ENCODE measurements at places on chromosomes 3 and 15.

- DNase-seq = no peak
Observed at GRCh38 chr3:115709931-115710330, 86.6 kb downstream of the GAP43 start.

DNA sequence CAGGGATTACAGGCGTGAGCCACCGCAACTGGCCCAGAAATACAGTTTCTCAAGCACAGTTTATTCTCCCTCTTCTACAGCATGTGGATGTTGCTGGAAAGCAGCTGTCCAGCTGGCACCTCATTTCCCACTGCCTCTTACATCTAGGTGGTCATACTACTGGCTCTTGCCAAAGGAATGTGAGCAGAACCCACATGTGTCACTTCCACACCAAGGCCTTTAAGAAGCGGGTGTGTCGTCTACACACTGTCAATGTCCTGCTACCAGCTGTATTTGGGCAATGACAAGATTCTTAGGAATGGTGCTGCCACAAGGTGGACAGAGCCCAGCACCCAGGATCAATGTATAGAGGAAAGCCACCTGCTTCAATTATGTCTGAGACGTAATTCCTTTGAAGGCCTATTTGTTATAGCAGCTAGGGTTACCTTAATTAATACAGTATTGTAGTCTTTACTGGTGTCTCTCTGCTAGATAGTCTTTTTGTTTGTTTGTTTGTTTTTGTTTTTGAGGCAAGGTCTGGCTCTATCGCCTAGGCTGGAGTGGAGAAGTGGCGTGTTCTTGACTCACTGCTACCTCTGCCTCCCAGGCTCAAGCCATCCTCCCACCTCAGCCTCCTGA, 15.1 kb upstream of the RAB7A start:
- DNase-seq = peak; percentile 48

- no peak for DNase-seq
Observed at GRCh38 chr15:70579766-70580165, 183.6 kb downstream of the UACA start.

GRCh38 chr3:72892870-72893269, 5.0 kb downstream of the GXYLT2 start:
- DNase-seq = no peak

DNA sequence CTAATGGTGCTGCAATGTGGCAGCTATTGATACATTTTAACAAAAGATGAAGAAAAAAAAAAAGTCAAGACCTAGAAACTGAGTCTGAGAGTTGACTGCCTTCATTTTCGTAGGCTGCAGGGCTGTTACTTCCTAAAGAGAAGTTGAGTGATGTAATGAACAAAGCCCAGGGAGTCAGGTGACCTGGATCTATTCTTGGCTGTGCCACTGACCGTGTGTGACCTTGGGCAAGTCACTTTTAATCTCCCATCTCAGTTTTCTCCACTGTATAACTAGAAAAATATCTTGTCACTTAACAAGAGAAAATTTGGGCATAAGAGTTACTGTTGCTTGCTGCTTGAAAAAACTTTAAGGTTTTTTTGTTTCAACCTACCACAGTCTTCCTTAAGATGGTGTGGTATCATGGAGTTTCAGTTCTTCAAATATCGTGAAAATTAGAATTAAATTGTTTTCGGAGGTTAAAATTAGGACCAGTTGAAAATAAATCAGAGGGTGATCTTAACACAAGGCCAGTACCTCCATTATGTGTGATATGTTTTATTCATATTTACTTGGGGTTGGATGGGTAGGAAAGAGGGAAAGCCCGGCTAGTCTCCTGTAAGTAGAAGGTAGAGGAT, 5.8 kb downstream of the FMN1 start:
- no peak for DNase-seq

- no peak for DNase-seq
Observed at GRCh38 chr3:114034211-114034610, 22.1 kb downstream of the CCDC191 start.

- DNase-seq = no peak
Observed at GRCh38 chr3:100972301-100972844, 20.8 kb downstream of the ABI3BP start.

- DNase-seq = no peak
Observed at GRCh38 chr3:43902415-43902814, 211.7 kb downstream of the ABHD5 start.

DNA sequence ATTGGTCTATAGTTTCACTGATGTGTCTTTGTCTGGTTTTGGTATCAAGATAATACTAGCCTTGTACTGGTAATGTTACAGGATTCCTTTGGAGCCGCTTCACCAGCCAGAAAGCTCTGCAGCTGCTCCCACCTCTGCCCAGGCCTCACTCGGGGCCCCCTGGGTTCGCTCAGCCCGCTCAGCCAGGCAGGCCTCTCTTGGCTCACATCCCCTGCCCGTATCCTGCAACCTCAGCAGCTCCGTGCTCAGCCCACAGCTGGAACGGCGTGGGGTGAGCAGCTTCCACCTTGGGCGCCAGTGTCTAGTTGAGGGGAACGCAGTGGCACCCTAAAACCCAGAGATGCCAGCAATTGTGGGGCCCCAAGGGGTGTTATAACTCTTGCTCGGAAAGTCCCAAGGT, 429.7 kb upstream of the ROBO2 start:
- DNase-seq = no peak

- DNase-seq = no peak
Observed at GRCh38 chr15:38539008-38539343, 25.6 kb downstream of the RASGRP1 start.

- DNase-seq = no peak
Observed at GRCh38 chr15:52252781-52253180, 42.8 kb downstream of the MYO5C start.

GRCh38 chr3:18988614-18989229, 159.6 kb upstream of the KCNH8 start:
- no peak for DNase-seq

DNA sequence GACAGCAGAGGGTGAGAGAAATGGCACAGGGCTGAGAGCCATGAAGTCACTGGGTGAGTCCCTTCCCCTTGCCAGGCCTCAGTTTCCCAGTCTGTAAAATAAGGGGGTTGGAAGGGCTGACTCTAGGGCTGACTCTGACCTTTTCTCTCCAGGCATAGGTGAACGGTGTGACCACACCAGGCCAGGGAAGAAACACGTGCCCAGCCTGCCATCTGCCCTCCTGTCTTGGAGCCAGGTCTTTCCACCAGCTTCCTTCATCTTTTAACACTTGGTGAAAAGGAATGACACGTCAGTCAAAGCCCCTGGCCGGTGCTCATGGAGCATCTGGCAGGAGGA, 74.4 kb downstream of the CPN2 start:
- DNase-seq = no peak

DNA sequence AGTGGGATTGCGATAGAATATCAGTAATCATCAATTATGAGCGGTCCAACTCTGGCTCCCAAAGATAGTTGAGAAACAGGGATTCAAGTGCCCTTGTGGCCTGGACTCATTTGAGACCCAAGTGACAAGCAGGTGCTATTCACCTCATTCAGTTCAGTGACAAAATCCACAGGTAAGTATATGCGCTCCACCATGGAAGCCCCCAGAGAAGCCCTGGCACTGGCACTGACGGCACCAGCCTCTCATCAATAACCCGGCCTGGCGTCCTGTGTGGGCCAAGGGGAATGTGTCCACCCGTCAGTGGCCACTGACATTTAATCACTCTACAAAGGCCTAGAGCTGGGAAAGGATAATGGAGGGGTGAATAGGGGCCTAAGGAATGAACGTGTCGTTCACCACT, 117.2 kb downstream of the ADCY5 start:
- DNase-seq = no peak

DNA sequence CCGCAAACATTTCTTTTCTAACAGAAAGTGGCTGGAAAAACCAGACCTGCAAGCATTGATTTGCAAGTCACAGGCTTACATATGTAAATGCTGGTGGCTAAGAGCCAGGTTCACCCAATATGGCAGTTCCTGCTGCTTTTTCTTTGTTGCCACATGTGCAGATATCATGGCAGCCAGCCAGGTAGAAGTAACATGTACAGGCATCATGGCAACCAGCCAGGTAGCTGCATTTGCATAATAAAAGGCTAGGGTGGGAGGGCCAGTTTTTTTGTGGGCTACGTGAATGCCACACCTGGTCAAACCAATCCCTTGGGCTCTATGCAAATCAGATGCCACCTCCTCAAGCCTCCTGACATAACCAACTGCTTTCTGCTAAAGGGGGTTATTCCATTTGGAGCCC, 2.8 kb upstream of the SMCO1 start:
- DNase-seq = peak; percentile 61

DNA sequence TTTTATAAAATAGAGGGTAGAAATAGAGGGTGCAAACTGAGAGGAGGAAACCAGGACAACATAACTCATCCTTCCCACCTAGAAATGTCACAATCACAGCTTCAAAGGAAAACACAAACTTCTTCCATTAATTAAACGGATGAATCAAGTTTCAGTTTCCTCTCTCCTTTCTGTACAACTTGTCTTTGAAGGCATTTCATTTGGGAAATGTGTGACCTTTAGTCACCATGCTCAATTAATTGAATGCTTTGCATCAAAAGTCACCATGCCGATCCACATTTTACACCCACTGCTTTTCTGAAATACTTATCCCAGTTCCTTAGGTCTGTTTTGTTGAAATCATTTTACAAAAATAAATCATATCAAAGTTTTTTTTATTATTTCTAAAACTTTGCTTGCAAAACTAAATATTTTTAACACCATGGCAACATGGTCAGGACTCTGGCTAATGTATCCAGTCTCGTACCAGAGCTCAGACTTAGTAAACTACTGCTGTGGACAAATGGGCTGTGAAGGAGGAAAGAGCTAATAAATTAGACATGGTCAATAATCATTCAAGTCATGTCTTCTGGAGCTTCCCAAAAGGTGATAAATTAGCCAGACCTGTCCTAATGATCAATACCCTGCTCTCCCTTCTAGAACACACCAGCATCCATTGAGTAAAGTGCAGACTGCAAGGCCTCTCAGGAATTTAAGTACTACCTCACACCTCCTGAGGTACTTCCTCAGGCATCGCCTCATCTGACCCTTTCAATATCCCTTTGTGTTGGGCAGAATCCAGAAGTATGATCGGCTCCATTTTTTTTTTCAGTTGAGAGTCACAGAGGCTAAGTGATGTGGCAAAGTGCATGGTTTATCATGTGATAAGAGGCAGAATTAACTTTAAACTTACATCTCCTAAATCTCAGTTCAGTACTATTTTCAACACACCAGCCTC, 161.3 kb downstream of the GREM1 start:
- no peak for DNase-seq

- no peak for DNase-seq
Observed at GRCh38 chr3:8755564-8756237, 13.7 kb downstream of the OXTR start.

DNA sequence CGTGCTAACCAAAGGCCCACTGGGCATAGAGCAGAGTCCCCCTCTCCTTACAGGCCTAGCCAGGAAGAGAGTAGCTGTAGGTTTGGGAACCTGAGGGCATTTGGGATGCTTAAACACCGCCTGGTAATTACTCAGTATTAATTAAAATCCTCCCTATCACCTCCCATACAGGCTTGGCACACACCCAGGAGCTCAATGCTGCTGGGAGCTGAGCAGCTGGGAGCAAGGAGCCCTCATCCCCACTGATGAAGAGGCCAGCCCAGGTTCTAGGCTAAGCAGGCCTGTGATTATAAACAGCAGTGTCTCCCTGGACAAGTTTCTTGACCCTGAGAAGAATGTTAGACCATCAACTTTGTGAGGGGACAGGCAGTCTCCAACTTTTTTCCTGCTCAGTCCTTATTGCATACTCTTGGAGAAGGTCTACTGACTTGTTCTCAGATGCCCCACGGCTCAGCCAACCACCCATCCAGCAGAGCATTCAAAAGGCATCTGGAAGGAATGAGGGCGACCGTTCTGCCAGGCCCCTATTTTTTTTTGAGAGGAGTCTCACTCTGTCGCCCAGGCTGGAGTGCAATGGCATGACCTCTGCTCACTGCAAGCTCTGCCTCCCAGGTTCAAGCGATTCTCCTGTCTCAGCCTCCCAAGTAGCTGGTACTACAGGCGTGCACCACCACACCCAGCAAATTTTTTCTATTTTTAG, 1.3 kb upstream of the PRKAR2A start:
- no peak for DNase-seq

GRCh38 chr3:111676211-111677006, 81.3 kb upstream of the ZBED2 start:
- peak; percentile 100 for DNase-seq

- DNase-seq = no peak
Observed at GRCh38 chr3:37450561-37450960, 276.2 kb upstream of the LRRFIP2 start.

- DNase-seq = no peak
Observed at GRCh38 chr3:137692803-137693431, 71.2 kb upstream of the SOX14 start.

DNA sequence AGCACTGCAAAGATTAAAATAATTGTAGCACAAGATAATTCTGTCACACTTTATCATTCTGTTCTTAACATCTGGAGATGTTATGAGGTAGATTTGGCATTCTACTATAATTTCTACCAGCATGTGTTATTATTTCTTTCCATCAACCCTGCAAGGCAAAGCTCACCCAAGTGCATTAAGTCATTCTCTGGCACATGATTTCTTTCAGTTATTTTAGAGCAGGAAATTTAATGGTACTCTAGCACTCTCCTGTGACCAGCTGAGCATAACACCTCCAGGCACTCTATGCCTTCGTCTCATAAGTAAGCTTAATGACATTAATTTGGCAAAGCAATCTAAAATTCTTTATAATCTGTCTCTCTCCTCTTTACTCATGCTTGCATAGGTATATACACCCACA, 300.2 kb upstream of the GPR149 start:
- no peak for DNase-seq

- no peak for DNase-seq
Observed at GRCh38 chr3:95738045-95738444, 1076.3 kb upstream of the EPHA6 start.

Measured in PC-9 (cell line).